ENCODE measurements at places on chromosomes 16 and 17. TPM values are rescaled to one million over a fixed set of nuclear protein-coding genes. Genes with fewer than 3 reads are reported as not detected.
A peak's percentile ranks its signal among the peaks of the same experiment; 100 is the strongest.

GRCh38 chr16:85091522-85091910 lies 20.8 kb downstream of the CIBAR2 start:
- H3K4me3 ChIP-seq = no peak overlapping the region
- H3K4me1 ChIP-seq = no peaks in the 10 kb centered on the region
- no peaks in the 10 kb centered on the region for H3K36me3 ChIP-seq
- no peak for DNase-seq
- H3K27ac ChIP-seq = no peak overlapping the region

- DNase-seq = no peak
- H3K4me1 ChIP-seq = peaks cover 97% of the 10 kb centered on the region
- peak overlapping the region; percentile 98 for H3K27ac ChIP-seq
- H3K36me3 ChIP-seq = peaks cover 28% of the 10 kb centered on the region
- no peaks in the 10 kb centered on the region for H3K27me3 ChIP-seq
Measured at GRCh38 chr17:14201988-14202380, 34.7 kb downstream of the CDRT15 start.

ELMO3 gene
- 7.3 TPM for total RNA-seq

GRAPL gene
- total RNA-seq = 10.1 TPM

AOC2 gene
- 1.1 TPM for total RNA-seq
